Stimulated activated CD4-positive, alpha-beta T cell treated with anti-CD3 and anti-CD28 coated beads, Interleukin-12 subunit alpha, Interleukin-12 subunit beta, amount 100 ng/mL, for 48 hours (primary cell): ENCODE measurements at places on chromosomes 12 and 14.

DNA sequence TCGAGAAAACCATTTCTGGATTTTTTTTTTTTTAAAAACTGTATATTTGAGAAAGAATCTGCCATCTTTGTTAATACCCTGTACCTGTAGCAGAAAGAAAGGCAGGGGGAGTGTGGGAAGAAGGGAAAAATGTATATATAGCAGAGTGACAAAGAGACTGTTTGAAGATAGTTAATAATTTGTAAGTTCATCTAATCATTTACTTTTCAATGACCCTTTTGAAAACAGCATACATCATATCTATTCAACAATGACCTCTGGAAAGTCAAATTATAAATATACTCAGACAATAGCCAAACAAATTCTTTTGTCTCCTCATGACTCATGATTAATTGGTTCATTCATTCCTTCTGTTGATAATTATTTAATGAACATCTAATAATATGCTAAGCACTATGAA is 10.9 kb upstream of the CPM start:
- DNase-seq: no peak

DNA sequence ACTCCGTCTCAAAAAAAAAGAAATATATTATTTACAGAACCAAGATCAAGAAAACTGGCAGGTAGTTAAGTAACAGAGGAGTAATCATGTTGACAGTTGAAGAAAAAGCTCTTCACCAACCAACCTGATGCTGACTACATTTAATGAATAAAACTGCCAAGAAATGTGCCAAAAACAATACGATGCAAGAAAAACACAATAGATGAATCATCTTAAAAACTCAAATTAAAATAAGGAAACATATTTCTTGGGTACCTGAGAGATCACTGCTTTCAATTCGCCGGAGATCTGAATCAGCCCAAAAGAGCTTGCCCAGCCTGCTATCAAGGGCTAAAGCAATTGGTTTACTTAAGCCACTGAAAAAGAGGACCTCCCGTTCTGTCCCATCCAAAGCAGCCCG is 76.4 kb downstream of the BCL2L14 start:
- DNase-seq: no peak

DNA sequence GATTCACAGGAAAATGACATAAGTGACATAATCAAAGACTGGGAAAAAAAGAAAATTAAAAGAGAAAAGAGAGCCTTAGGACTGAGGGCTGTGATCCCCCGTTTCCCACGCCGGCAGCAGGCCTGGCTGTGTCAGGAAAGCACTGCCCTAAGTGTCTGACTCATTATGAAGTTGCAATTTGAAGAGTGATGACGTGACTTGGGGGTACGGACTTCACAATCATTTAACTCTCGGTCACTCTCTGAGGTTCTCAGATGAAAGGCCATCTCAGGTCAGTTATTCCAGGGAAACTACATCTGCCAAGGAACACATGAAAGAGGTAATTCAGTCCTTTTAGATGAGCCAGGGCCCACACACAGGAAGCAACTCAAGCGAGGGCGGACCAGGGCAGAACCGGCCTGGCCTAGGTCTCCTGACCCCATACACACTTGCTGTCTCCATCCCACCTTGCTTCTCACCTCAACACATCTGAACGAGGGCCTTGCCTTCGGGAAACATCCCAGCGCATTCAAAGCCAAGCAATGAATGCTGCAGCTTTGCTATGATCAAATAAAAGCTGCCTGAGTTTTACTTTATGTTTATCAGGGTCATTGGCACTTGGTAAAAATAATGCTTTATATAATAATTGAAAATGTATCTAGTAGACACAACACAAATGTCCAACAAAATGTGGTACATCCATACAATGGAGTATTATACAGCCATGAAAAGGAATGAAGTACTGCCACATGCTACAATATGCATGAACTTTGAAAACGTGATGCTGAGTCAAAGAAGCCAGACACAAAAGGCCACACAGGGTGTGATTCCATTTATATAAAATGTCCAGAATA is 2.7 kb downstream of the SSH1 start:
- DNase-seq: no peak

DNA sequence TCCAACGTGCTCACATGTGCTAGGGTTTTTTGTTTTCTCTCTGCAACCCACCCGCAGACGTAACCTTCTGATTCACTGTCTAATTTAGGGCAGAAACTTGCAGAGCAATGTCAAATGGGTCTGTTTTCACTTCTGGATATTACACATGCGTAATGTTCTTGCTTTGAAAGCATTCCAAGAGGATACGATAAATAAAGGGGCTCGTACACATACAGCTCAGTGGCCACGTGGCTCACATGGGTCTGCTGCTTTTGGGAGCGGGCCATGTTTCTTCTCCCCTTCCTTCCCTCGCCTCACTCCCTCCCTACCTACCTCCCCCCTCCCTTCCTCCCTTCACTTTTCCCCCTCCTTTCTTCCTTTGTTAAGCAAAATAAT is 23.4 kb downstream of the CACNA1C start:
- no peak for DNase-seq

DNA sequence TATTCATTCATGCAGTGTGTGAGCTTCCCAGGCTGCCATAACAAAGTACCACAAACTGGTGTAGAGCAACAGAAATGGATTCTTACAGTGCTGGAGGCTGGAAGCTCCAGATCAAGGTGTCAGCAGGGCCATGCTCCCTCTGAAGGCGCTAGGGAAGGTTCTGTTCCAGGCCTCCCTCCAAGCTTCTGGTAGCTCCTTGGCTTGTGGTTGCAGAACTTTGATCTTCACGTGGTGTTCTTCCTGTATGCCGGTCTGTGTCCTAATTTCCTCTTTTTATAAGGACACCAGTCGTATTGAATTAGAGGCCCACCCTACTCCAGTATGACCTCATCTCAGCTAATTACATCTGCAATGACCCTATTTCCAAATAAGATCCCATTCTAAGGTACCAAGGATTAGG is 3.1 kb downstream of the OTUB2 start:
- no peak for DNase-seq

- no peak for DNase-seq
These were observed 338.0 kb downstream of the RMST start for GRCh38 chr12:97800561-97800960.

DNA sequence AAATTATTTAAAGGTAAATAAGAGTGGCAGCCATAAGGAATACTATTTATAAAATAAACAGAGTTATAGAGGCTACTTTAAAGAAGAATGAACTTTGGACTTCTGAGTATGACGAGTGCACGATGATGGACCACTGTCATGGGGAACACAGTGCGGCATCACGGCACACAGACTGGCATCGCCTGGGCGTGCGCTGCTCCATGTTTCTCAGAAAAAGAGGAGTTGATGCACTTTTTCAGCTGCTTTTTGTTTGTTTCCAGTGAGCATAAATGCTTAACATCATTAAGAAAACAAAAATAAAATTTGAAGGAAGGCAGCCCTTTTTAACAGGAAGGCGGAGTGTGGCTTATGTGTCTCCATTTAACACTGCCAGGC is 23.3 kb upstream of the EAPP start:
- no peak for DNase-seq

GRCh38 chr14:68551045-68551683 is 241.7 kb downstream of the ZFP36L1 start:
- DNase-seq: no peak

DNA sequence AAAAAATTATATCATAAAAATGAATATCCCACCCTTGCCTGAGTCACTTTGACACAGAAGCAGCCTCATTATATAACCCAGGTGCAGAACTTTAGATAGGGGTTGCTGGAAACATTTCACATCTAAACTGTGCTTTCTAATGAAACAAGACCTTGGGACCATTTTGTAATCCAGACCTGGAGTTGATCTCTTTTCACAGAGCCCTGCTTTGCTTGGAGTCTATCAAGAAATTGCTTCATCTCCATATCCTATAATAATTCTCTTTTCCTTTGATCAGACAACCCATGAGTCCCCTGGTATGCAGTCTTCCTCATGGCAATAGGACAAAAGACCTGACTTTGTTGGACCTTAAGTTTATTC is 76.3 kb downstream of the HSD17B6 start:
- no peak for DNase-seq

DNA sequence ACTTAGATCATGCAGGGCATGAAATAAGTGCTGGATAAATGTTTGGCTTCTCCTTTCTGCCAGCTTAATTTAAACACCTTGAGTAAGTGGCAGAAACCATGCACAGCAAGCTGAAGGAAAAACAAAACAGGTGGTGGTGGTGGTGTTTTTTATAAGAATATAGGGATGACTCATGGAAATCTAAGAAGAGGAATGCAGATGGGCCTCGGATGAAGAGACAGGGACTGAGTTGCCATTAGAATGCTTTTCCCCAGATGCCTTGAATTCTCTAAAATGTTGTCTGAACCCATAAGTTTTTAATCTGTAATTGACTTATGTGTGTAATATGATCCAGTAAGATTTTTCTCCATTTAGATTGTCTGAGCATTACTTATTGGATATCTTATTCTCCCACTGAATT is 93.1 kb upstream of the ZDHHC17 start:
- no peak for DNase-seq

- no peak for DNase-seq
These were observed 845 bp upstream of the AHNAK2 start for GRCh38 chr14:104978746-104979691.

DNA sequence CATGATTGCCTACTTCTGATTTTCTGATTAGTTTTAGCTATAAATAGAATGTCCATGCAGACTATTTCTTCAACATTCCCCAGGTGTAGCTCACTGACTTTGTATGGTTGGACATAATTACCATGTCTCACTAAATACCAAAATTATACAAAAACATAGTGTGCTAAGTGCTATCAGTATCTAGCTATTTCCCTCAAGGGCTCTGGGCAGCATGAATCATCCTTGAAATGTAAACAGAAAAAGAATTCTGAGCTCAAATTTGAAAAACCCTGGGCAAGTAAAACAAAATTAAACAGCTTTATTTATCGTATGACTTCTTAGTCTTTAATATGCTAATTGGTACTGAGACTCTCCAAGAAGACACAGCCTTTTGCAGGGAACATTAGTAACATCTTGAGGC is 82.9 kb downstream of the SPATA7 start:
- no peak for DNase-seq

DNA sequence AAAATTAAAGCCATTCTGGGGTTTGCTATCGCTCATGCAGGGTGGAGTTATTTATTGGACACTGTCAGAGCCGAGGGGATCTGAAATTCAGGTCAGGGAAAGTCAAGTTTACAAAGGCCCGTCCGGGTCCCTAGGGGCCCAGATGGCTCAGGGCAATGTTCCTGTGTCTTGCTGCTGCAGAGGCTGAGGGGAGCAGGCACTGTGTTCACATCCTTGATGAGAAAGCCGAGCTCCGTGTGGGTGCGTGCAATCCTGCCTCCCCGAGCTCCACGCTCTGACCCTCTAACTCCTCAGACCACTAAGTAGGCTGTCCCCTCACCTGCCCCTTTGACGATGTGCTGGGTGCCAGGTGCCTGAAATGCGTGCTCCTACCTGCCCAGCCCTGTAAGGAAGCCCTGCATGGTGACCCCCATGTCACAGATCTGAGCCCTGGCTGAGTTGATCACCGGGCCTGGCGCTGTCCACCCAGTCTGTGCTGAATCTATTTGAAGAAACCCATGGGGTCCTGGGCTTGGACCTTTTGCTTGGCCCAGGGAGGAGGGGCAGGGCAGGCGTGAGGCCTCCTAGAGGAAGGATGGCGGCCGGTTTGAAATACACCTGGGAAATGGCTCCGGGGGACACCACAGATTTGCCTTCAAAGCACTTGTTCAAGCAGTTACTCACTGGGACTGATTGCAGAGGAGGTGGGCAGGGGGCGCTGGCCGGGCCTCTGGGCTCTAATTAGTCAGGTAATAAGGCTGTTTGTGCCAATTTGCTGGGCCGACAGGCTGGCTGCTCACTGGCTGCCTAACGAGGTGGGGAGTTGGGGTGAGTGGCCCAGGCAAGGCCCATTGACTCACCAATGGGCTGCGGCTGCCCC is 204.3 kb downstream of the KIF26A start:
- no peak for DNase-seq

GRCh38 chr12:90823859-90824258 is 131.1 kb downstream of the CCER1 start:
- DNase-seq: no peak

GRCh38 chr12:99618657-99619056 is 28.9 kb upstream of the GARIN6 start:
- no peak for DNase-seq

GRCh38 chr12:104703372-104703771 is 246.6 kb downstream of the CHST11 start:
- DNase-seq: no peak

- no peak for DNase-seq
These were observed 222.5 kb upstream of the GRIP1 start for GRCh38 chr12:66901138-66901932.

DNA sequence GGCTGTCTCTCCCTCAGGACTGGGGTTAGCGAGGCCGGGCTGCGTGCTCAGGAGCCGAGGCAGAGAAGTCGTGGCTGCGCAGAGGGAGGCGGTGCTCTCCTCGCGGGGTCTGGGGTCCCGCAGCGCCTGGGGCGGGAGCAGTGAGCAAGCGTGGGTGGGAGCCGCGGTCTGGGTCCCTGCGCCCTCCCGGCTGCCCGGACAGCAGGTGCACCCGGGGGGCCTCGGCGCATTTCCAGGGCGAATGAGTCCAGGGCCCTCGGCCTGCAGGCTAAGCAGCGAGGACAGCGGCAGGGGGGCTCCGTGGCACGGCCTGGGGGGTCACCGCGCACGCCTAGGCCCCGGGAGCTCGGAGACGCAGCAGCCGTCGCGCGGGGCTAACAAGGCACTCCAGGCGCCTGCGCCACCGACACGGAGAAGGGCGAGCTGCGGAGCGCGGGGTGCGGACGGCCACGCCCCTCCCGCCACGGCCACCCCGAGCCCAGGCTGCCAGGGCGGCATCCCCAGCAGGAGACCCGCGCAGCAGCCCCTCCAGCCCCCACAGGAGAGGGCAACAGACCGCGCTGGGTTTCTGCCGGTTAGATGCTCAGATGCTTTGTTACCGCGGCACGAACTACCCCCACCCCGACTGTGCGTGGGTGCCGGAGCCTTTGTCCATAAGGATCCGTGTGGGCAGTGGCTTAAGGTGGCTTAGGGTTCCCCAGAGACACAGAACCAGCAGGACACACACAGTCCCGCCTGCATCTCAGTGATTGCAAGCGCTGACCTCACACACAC is 117.7 kb upstream of the C14orf180 start:
- DNase-seq: no peak

DNA sequence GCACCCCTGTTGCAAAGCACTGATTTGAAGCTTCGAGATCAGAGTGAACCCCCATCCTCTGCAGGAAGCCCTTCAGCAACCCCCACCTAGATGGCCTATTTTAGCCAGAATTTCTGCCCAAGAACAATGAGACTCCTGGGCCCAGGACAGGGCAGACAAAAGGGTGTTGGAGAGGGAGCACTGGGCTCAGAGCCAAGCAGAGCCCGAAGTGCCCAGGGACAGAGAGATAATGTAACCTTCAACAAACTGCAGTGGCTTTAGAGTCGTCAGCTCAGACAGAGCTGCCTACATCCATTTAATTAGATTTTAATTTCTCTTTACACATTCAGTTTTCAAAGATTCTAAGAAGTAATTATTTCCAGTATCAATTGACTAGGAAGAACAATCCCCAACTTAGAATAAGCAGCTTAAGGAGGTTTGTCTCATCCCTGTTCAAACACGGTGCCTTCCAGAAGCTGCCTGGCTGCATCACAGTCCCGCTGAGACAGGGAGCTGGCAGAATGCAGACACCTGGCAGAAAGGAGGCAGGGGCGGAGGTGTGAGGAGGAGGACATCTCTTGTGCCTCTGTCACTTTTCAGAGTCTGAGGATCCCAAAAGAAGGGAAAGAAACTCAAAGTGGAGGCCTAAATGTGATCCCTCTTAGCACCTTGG is 504.9 kb upstream of the CCDC196 start:
- DNase-seq: no peak

- DNase-seq: no peak
These were observed 16.1 kb downstream of the ISCA2 start for GRCh38 chr14:74509587-74510222.
